ENCODE measurements at places on chromosomes 6 and 20.

DNA sequence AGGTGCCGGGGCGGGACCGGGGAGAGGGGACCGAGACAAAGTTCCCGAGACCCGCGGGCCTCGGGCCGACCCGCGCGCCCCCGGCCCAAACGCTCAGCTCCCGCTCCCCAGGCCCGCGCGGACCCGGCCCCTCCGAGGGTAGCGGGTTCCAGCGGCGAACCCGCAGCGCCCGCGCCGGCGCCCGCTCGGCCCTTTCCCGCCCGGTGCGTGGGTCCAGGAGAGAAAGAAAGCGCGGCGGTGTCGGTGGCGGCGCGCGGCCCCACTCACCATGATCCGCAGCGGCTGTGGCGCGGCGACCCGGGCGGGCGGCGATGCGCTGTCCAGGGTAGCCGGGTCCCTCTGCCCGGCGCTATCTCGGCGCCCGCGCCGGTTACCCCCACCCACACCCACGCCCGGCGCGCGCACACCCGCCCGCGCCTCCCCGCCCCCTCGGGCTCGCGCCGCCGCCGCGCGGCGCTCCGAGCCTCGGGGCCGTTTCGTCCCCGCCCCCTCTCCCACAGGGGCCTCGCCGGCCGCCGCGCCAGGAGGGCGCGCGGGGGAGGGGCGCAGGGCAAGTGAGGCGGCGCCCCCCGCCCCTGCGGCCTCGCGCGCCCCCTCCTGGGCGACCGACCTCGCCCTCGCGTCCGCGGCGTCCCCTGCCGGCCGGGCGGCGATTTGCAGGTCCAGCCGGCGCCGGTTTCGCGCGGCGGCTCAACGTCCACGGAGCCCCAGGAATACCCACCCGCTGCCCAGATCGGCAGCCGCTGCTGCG, at the start of gene ELOVL2:
TSS of gene ELOVL2 (minus strand) at position 345 of the 751 bp plus-strand sequence. CDS start at position 270, 75 bp downstream.
- no peak for DNase-seq

GRCh38 chr20:15098351-15098750, 760.9 kb upstream of the FLRT3 start:
- DNase-seq, result no peak

DNA sequence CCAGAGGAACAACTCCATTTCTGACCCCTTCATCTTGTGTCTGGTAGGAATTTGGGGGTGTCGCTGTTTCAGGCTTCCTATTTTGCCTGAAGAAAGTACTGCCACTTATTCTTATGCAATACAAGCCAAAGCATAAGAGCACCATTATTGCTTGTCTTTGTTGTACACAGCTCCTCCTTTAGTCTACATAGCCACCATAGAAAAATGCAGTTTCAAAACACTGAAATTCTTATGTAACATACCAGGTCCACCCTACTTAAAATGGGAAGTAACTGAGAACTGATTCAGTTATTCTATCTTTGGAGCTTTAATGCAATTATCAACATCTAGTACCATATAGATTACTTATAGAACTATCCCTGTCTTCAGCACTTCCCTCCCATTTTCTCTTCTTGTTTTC, 255.5 kb downstream of the ARHGAP18 start:
- DNase-seq, result no peak

GRCh38 chr6:71332012-71332411, 43.4 kb downstream of the OGFRL1 start:
- no peak for DNase-seq

GRCh38 chr20:36340593-36340990, 34.5 kb downstream of the DLGAP4 start:
- DNase-seq, result no peak

GRCh38 chr6:13830803-13831202, 16.4 kb upstream of the MCUR1 start:
- DNase-seq, result no peak

DNA sequence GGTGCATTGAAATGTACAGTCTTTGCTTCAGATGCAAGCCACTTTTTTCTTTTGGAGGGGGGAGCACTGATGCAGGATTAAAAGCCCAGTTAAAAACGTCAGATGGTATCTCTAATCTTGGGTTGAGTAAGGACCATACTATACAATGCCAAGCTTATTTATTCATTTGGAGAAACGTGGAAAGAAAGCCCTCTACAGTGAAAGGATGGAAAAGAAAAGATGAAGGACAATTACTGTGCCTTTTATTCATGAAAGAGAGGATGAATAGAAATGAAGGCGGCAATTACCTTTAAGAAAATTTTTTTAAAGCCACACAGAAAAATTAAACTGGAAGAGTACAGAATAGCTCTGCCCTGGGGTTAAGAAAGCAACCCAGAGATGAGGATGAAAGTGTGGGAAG, 2.7 kb downstream of the B3GAT2 start:
- no peak for DNase-seq

- no peak for DNase-seq
Observed at GRCh38 chr6:100459592-100460184, 5.0 kb downstream of the SIM1 start.
